ENCODE measurements at places on chromosomes 4 and X.

DNA sequence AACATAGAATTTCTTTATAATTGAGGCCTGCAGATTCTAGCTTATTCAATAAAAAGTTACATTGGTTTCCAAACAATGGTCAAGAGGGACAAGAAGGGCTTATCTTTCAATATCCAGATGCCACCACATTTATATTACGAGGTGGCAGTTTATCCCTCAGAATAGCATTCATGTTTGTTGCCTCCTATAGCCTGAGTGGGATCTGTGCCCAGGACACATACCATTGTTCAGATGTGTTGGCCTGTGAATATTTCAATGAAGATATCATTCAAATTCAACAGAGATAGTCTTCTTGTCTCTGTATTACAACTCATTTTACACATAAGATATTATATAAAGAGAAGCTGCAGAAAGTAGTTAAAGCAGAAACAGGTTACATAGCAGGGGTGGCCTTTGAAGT, 20.5 kb downstream of the GLRB start:
- DNase-seq, result no peak

GRCh38 chr4:184588893-184589292, 60.4 kb downstream of the CASP3 start:
- DNase-seq, result no peak

GRCh38 chr4:94442251-94442650, 9.5 kb upstream of the PDLIM5 start:
- no peak for DNase-seq

DNA sequence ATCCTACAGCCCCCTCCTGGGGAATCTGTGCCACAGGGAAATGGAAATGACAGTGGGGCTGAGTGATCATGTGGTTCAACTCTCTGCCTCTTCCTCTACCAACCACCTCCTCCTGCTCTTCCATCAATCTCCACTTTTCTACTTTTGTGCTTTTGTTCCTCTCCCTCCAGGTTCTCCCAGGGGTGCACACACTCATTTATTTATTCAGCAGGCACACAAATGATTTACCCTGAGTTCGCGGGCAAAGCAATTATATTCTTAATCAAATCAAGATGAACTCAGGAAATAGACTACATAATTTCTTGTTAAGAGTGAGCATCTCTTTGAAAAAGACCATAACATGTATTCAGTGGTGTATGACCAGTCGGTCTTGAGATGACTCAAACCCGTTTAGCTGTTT, 69.2 kb downstream of the VCX3A start:
- DNase-seq, result no peak

DNA sequence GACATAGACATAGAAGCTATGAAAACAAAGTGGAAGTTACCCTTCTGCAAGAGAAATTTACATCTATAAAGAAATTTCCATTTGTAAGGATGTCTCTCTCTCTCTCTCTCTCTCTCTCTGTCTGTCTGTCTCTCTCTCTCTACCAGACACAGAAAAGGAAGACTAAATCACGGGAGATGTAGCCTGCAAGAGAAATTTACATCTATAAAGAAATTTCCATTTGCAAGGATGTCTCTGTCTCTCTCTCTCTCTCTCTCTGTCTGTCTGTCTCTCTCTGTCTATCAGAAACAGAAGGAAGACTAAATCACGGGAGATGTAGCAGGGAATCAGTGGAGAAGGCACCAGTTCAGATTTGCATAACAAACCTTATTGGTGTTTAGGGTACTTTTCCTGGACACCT, 65.6 kb upstream of the CTSO start:
- DNase-seq, result no peak

- DNase-seq, result no peak
These were observed 185.7 kb upstream of the NRK start for GRCh38 chrX:105636667-105637066.
